Chondrocyte (in vitro differentiated cells): ENCODE measurements at places on chromosomes 2 and 18. TPM values are rescaled to one million over a fixed set of nuclear protein-coding genes. Genes with fewer than 3 reads are reported as not detected.

- DNase-seq = no peak
Observed at GRCh38 chr2:100869120-100869519, 49.2 kb downstream of the NPAS2 start.

GRCh38 chr18:39966275-39966674, 1988.8 kb upstream of the PIK3C3 start:
- DNase-seq = no peak

DNA sequence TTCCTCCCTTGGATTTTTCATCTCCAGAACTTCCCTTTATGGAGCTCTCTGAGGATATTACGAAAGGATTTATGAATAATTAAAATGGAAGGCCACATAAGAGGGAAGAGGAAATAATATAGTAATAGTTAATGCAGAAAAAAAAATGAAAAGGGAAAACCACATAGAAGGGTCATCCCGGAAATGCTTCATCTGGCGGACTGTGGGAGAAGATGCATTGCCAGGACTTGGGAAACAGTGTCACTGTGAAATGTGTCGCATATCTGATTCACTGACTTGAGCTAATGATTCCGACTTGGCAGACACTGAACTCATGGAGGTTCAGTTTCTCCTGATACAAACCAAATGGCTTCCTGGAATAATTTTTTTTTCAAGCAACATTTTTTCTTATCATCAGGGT, 129.9 kb upstream of the RMP24 start:
- DNase-seq = no peak

GRCh38 chr2:203904022-203904421, 32.5 kb upstream of the ICOS start:
- no peak for DNase-seq

- DNase-seq = no peak
Observed at GRCh38 chr2:32711219-32711618, 83.4 kb downstream of the TTC27 start.

DNA sequence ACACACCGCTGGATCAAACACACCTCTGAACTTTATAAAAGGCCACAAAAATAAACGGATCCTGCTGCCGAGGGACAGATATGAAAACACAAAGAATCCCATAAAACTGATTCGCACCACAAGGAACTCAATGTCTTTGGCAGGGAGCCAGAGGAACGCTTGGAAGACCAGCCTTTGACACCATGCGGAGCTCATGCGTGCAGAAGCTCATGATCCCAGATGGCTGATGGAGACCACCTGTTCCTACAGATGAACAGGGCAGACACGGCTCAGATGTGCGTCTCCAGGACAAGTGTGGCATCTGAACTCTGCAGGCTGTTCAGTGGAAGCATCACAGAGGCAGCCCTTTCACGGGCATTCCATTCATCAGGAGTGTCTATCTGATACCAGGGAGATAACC, 24.9 kb downstream of the COPS9 start:
- DNase-seq = no peak

The ALKAL2 gene
- 150 to 164 TPM (median 154 TPM) in 3 replicates for total RNA-seq

The EML4 gene
- total RNA-seq = 49.5 to 50.0 TPM (median 49.9 TPM) in 3 replicates

The ACVR1C gene
- total RNA-seq = 0.05 to 0.31 TPM (median 0.17 TPM) in 3 replicates
